ENCODE measurements at places on chromosomes 1 and 21.
A peak's percentile ranks its signal among the peaks of the same experiment; 100 is the strongest.

GRCh38 chr1:63230722-63231121 lies 91.6 kb upstream of the FOXD3 start:
- H3K4me3 ChIP-seq = no peak overlapping the region
- DNase-seq = no peak
- no peak overlapping the region for H3K27ac ChIP-seq
- H3K36me3 ChIP-seq = peaks cover 4% of the 10 kb centered on the region

GRCh38 chr1:1240822-1241587 lies 5.5 kb downstream of the C1QTNF12 start:
- no peak for DNase-seq
- H3K36me3 ChIP-seq = no peaks in the 10 kb centered on the region
- H3K27ac ChIP-seq = no peak overlapping the region
- H3K27me3 ChIP-seq = no peaks in the 10 kb centered on the region
- H3K4me3 ChIP-seq = no peak overlapping the region

DNA sequence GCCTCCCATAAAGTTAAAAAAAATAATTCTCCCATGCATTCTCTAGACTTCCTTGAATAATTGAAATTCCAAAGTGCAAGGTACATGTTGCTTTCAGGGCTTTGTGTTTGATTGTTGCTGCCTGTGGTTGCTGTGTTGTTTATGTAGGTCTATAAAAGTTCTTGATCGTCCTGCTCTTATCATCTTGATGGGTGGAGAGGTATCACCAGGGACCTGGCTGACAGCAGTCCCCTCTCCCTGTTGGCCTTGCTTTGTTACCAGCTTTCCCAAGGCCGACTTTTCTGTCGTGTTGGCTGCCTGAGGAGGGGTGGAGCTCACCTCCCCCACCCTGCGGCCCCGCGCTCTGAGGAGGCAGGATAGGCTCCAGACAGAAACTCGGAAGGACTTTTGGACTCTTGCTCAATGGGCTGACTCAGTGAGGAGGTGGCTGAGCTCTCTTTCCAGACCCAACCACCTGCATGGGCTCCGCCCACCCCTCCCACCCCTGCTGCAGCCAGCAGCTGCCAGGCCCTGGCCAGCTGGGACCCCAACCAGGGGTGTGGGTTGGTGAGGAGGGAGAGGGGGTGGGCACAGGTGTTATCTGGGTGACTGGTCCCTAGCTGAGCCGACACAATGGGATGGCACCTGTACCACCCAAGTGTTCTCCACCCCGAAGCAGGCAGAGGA lies 2.0 kb downstream of the INAVA start:
- peaks cover 11% of the 10 kb centered on the region for H3K27me3 ChIP-seq
- H3K4me3 ChIP-seq = no peak overlapping the region
- no peaks in the 10 kb centered on the region for H3K36me3 ChIP-seq

DNA sequence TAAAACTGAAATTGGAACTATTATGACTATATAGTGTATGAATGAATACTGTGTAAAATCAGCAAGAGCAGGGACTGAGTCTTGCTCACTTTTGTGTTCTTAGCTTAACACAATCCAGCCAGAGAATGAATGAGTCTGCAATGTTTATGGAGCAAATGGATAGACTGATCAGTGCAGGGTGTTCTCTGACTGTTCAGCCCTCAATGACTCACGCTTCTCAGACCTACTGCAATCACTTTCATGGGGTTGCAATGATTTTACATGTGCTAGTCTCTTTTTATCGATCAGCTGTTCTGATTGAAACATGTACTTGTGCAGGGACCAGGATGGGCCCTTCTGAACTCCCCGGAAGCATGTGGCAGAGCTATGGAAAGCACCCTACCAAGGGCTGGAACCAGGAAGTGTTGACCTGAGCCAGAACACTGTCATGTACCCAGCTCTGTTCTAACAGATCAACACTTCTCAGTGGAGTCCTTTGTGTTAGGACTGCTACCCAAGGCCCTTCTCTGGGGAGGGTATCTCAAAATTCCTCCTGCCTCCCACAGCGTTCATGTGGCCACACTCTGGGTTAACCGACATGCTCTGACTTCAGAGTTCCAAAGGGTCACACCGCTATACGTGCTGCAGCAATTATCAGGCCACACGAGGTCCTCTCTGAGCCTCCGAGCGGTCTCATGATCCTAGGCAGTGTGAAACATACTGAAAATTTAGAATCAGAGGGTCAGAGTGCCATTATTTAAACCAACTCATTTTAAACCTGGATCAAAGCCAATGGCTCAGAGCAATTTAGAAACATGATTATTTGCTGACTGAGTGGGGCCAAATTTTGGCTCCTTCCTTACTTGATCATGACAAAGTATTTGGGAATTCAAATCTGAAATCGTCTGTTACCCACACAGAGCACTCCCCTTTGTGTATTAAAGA lies 35.2 kb downstream of the GRIK1 start:
- H3K36me3 ChIP-seq = no peaks in the 10 kb centered on the region
- no peak for DNase-seq
- no peak overlapping the region for H3K27ac ChIP-seq

DNA sequence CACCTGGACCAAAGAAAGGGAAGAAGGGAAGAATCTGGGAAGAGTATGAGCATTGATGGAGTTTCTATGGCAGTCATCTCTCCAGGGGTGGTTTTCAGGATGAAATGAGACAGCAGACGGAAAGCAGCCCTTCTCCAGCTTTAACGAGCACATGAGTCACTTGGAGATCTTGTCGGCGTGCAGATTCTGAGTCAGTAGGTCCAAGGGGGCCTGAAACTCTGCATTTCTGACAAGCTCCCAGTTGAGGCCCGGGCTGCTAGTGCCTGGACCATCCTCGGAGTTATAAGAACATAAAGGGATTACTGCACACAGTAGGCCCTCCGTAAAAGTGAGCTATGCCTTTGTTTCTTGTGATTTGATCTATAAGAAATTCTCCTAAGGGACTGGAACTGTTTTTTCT lies 17.6 kb downstream of the HSPG2 start:
- H3K27ac ChIP-seq = no peak overlapping the region
- H3K36me3 ChIP-seq = peaks cover 3% of the 10 kb centered on the region
- no peak overlapping the region for H3K4me3 ChIP-seq
- H3K27me3 ChIP-seq = peaks cover 12% of the 10 kb centered on the region

- DNase-seq = no peak
- no peak overlapping the region for H3K27ac ChIP-seq
- H3K4me1 ChIP-seq = no peaks in the 10 kb centered on the region
- H3K36me3 ChIP-seq = no peaks in the 10 kb centered on the region
- H3K4me3 ChIP-seq = no peak overlapping the region
- H3K27me3 ChIP-seq = no peaks in the 10 kb centered on the region
These were observed 56.1 kb upstream of the ZC3H11B start for GRCh38 chr1:219669042-219669441.

GRCh38 chr1:176950736-176951324 lies 213.7 kb downstream of the ASTN1 start:
- H3K27ac ChIP-seq = no peak overlapping the region
- no peaks in the 10 kb centered on the region for H3K36me3 ChIP-seq
- no peaks in the 10 kb centered on the region for H3K27me3 ChIP-seq
- no peaks in the 10 kb centered on the region for H3K4me1 ChIP-seq

- no peaks in the 10 kb centered on the region for H3K36me3 ChIP-seq
- no peak overlapping the region for H3K27ac ChIP-seq
- peaks cover 43% of the 10 kb centered on the region for H3K27me3 ChIP-seq
- DNase-seq = no peak
- H3K4me3 ChIP-seq = no peak overlapping the region
These were observed 203.8 kb upstream of the POU3F1 start for GRCh38 chr1:38250356-38250755.

DNA sequence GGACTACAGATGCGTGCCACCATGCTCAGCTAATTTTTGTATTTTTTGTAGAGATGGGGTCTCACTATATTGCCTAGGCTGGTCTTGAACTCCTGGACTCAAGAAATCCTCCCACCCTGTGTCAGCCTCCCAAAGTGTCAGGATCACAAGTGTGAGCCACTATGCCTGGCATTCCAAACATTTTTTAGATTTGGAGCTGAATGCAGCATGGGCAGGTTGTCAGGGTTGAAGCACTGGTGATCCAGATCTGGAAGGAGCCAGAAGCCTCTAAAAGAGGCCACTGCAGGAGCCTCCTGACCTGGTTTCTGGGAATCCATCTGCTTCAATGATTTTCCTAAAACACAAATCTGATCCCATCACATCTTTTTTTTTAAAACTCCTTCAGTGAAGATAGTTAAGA lies 1.8 kb upstream of the CTPS1 start:
- H3K4me3 ChIP-seq = no peak overlapping the region
- peaks cover 27% of the 10 kb centered on the region for H3K36me3 ChIP-seq
- peaks cover 22% of the 10 kb centered on the region for H3K4me1 ChIP-seq
- no peaks in the 10 kb centered on the region for H3K27me3 ChIP-seq
- no peak for DNase-seq

DNA sequence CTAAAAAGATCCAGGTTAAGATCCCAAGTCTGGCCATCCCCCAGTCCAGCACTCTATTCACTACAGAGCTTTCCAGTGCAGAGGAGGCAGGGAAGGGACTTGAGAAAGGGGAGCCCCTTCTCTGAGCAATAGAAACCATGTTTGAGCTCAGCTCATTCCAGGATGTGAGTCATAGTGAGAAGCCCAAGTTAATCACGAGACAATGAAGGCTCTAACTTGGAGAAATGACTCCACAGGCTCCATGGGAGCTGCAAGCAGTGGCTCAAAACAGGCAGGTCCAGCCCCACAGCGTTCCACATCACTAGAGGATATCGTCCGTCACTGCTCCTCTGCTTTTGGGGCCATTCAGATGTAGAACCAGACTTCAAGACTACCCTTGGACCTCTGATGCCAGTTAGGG lies 59.1 kb downstream of the CAMK2N1 start:
- no peak overlapping the region for H3K4me3 ChIP-seq
- no peaks in the 10 kb centered on the region for H3K4me1 ChIP-seq
- no peaks in the 10 kb centered on the region for H3K36me3 ChIP-seq
- H3K27me3 ChIP-seq = peaks cover 66% of the 10 kb centered on the region
- no peak overlapping the region for H3K27ac ChIP-seq
- no peak for DNase-seq

DNA sequence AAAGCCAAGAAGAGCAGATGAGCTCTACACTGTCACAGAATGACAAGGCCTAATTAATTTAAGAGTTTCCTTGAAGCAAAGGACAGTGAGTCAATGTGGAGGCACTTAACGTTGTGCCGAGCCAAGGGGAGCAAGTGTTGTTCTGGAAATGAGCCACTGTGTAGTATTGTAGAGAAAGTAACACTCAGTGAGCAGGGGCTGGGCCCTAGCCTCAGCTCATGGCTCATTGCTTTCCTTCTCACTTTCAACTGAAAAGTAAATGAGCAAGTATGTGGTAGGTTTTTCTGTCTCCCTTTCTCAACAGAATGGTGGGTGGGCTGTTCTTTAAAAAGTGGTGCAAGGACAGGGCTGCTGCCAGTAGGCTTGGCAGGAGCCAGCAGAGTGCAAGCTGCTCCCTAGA lies 11.8 kb upstream of the KIAA0040 start:
- H3K27ac ChIP-seq = peak overlapping the region; percentile 26
- no peaks in the 10 kb centered on the region for H3K36me3 ChIP-seq
- peaks cover 30% of the 10 kb centered on the region for H3K4me1 ChIP-seq
- no peak for DNase-seq

- peaks cover 1% of the 10 kb centered on the region for H3K4me1 ChIP-seq
- H3K27ac ChIP-seq = peak overlapping the region; percentile 69
- no peak overlapping the region for H3K4me3 ChIP-seq
- H3K36me3 ChIP-seq = no peaks in the 10 kb centered on the region
- DNase-seq = no peak
These were observed 20.8 kb upstream of the SAMSN1 start for GRCh38 chr21:14566894-14567293.

- no peaks in the 10 kb centered on the region for H3K36me3 ChIP-seq
- no peaks in the 10 kb centered on the region for H3K27me3 ChIP-seq
- DNase-seq = no peak
- H3K4me1 ChIP-seq = peaks cover 46% of the 10 kb centered on the region
- H3K27ac ChIP-seq = no peak overlapping the region
These were observed 17.6 kb downstream of the PCNX2 start for GRCh38 chr1:233277637-233278606.

Measured in effector memory CD8-positive, alpha-beta T cell (primary cell).